Renal cortex interstitium (tissue), 15 donors: ENCODE measurements at places on chromosomes 2 and 18.

- DNase-seq = no peak
Measured at GRCh38 chr18:22558945-22559385, 141.2 kb upstream of the CTAGE1 start.

DNA sequence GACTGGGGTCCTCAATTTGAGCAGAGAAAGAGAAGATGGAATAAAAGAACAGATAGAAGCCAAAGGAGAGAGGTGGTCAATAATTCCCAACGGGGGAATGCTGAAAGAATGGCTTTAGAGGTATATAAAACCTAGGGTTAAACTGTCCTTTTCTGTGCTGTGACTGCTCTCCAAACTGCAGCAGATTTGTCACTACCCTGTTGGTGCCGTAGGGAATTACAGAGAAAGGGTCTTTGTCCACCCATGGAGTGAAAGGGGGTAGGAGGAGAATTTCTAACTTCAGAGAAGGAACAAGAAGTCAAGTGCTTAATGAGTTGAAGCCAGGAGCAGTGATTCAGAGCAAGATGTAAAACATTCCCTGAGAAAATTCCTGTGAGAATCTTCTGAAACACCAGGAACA is 486.5 kb downstream of the NUP35 start:
- no peak for DNase-seq

GRCh38 chr2:20585710-20586594 is 64.9 kb downstream of the HS1BP3 start:
- DNase-seq = no peak

DNA sequence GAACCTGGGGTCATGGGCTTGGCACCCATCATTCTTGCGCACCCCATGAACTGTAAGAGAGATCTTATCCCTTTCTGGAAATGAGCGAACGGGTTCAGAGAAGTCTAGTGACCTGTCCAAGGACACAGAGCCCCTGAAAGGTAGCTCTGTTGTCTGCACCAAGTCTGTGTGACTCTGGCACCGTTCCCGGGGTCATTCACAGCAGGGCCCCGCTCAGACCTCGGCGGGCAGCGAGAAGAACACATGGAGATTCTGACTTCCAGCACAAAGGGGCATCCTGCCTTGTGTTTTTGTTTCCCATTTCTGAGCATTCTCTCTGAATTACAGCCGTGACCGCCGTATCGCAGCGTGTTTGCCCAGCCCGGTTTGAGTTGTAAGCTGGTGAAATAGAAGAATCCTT is 231.7 kb downstream of the KLHL29 start:
- no peak for DNase-seq

DNA sequence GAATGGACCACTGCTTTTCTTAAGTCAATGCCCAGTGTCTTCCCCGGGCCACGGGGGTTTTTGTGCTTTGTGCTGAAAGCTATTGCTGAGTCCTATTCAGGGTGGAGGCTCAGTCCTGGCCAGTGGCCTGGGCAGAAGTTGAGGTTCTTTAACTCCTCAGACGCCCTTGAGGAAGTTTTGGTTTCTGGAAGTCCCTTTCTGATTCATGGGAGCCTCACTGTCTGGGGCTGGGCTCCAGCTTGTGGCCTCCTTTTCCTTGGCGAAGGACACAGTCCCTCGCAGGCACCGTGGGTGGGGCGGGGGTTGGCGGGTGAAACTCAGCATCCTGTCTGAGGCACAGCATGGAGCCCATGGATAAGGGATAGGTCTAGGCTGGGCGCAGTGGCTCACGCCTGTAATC is 465.2 kb upstream of the HS6ST1 start:
- no peak for DNase-seq
